ENCODE measurements at places on chromosomes 7 and 10. TPM values are rescaled to one million over a fixed set of nuclear protein-coding genes. Genes with fewer than 3 reads are reported as not detected.

GJC3 gene
- 0.27 TPM for total RNA-seq

PKD2L1 gene
- not detected for total RNA-seq

GPR158 gene
- not detected for total RNA-seq

PODXL gene
- total RNA-seq = 67.4 TPM

GRID2IP gene
- total RNA-seq = not detected

HSPA12A gene
- 15.0 TPM for total RNA-seq

AMZ1 gene
- total RNA-seq = 0.11 TPM

VPS37D gene
- total RNA-seq = 3.1 TPM

- no peak for DNase-seq
Observed at GRCh38 chr7:66741-67140, 125.6 kb upstream of the FAM20C start.

DNA sequence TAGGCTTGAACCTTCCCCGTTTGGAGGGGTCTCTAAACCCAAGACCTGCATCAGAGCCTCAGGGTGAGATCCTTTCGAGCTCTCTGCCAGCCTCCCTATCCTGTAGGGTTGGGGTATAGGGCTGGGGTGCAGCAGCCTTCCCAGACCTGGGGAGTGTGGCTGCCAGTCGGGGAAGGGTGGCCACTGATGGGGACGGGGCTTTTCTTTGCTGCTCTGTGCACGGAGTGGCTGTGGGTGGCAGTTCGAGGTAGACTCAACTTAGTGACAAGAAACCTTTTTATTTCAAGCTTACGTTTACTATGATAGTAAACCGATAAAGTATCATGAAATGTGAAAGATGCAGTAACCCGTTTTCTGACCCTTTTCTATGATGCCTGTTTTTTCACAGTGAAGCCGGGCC, 13.0 kb downstream of the ZNF316 start:
- DNase-seq = no peak

- no peak for DNase-seq
Observed at GRCh38 chr10:11058965-11059364, 41.3 kb downstream of the CELF2 start.

DNA sequence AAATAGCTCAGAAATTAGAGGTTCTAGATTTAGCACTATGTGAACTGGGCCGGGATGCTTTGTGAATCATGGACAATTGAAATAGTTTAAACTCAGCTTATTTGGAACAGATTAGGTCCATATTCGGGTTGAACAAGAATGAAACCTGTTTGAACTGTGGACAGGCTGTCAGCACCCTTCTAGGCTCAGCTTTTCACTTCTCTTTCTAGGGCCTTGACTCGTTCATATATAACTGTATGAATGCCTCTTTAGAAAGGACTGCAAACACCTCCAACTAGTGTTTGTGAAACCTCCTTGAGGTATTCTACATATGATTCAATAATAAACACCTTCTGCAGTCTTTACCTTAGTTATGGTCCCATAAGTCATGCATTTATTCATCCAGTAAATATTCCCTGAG, 115.6 kb downstream of the REEP3 start:
- DNase-seq = no peak

DNA sequence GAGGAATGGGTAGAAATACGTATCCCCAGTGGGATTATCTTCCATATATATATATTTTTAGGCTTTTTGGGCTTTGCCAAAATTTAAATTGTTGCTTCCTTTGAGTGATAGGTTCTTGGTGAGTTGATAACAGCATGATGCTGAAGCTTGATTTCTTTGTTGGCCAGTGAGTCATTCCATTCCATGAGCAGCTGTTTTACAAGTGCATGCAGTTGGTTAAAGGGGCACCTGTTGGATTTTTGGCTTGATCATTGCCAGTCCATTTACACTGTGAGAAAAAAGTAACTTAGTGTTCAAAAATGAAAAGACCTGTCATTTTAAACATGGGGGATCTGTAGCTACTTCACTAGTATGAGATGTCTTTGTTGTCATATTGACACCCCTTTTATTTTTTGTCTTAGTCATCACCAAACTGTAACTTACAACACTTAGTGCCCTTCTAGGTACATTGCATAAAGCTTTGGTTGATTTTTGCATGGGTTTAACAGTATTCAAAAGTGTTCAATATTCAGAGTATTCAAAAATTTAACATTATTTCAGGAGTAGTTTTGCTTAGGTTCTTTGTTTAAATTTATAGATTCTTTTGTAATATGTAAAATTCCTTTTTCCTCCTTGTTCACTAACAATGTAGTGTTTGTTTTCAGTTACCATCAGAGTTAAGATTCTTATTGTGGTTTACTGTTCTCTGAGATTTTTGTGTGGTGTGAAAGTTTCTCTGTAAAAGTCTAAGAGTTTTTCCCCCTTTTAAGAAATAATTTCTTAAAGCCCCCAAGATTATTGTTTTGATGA, 8.8 kb downstream of the AKAP9 start:
- DNase-seq = no peak

GRCh38 chr10:132481690-132482089, 55.9 kb upstream of the INPP5A start:
- DNase-seq = no peak

DNA sequence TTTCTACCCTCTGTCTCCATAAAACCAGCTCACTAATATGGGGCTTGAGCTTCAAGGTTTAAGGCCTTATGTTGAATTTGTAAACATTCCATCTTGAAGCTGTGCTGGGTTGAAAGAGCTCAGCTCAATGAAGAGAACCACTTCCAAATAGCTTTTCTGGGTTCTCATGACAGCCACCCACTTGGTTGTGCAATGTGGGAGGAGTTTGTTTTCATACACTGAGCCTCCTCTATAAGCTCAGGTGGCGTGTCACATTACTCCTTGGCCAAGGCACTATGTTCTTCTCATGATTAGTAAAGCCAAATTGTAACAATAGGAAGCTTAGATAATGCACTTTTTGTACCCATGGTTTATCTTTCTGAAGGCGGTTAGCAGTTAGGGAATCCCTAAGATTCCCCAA, 265.6 kb downstream of the PTEN start:
- DNase-seq = no peak

- DNase-seq = no peak
Observed at GRCh38 chr10:12279281-12279680, 70.1 kb upstream of the CAMK1D start.

- DNase-seq = no peak
Observed at GRCh38 chr10:121062115-121062514, 211.0 kb downstream of the WDR11 start.

DNA sequence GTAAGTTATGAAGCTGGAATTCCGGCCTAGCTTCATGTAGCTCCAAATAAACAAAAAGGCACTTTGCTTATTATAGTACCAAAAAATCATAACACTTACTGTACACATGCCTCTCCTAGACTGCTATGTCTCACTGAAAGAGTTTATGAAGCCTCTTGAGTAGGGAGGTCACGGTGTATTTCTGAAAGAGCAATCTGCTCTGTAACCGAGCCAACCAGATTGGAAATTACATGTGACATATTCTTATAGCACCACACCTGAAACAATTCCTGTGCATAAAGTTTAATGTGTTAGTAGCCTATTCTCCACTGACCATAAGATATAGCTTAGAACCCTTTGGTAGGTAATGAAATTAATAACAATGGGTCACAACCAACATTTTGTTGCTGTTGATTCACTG, 1.3 kb upstream of the FAM3C start:
- no peak for DNase-seq

GRCh38 chr7:135207406-135208101, 3.8 kb downstream of the WDR91 start:
- DNase-seq = no peak

DNA sequence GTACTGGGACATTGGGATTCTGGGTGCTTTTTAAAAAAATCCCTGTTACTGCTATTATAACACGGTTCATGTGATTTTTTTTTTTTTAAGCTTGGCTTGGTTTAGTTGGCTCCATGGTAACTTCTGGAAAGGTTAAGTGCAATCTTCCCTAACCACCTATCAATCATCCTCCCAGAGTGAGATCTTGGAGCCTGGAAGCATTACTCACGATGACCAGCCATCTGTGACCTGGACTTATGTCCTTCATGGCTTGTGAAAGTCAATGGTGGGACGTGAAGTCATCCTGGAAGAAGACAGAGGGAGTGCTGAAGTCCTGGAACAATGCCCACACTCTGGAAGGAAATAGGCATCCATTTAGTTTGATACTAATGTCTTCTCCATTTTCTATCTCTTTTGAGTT, 135.5 kb upstream of the FRMD4A start:
- DNase-seq = no peak

- no peak for DNase-seq
Observed at GRCh38 chr10:846126-846685, 85.3 kb downstream of the LARP4B start.

- no peak for DNase-seq
Observed at GRCh38 chr10:132482090-132482800, 55.3 kb upstream of the INPP5A start.

DNA sequence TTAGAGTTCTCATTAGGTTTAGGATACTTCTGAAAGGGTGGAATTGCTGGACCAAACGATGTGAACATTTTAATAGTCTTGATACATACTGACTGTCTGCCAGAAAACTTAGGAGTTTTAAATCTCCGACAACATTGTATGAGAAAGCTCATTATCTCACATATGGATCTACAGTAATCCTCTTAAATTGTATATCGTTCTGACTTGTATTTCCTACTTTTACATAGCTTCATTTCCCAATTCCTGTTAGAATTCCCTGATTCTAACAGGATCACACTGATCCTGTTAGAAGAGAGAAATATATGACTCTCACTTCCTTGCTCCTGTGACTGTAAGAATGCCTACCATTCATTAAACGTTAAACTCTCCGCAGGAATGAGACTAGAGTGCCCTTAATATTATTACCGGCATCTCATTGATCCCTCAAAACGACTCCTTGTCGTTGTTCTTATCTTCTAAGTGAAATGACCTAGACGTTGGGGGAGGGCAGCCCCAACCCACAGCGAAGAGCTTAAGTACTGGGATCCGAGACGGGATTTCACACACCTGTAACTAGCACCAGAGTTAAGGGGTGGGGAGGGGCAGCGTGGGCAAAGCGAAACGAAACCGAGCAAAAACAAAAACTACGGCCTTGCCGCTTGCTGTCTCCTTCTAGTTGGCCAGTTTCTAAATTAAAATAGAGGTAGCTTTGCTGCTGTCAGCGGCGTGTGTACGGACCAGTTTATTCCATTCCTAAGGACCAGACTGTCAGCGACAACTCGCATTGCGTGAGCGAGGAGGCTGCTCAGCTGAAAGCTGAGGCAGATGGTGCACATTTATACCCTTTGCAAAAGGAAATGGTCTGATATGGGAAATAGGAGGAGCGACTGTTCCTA, 678 bp upstream of the TMEM106B start:
- peak; percentile 14 for DNase-seq

DNA sequence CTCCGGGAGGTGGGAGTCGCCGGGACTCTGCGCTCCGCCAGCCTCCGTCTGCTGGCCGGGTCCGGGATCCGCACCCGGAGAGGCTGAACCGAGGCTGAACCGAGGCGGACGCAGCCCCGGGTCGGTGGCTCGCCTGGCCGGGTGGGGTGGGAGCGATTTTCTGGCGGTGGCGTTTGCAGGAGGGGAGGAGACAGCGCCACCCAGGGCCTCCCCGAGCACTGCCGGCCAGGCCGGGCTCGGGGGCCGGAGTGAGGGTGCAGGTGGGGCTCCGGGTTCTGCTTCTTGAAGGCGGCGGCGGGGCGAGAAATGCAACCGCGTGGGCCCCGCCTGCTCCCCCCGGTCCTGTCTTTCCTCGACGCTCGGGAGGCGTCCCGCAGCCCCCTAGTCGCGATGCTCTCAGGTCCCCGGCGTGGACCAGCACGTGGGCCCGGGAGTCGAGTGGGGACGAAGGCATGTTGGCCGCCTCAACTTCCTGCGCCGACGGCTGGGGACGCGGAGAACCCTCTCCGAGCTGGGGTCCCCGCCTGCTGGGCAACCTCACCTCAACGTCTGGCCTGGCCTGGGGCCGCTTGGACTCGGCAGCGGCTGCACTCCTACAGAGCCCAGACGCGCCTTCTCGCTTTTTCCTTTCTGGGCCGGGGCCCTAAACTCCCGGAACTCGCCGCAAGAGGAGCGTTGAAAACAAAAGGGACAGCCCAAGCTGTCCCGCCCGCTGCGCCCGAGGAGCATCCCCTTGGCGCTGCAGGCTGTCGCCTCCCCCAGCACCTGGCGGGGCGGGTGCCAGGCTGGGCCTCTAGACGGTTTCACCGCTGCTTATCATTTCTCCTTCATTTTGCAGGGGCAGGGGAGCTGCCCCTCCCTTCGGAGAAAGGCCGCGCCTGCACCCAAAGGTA, 25.2 kb upstream of the VAX1 start:
- no peak for DNase-seq

GRCh38 chr10:90859321-90859751, 1.5 kb upstream of the HTR7 start:
- no peak for DNase-seq

DNA sequence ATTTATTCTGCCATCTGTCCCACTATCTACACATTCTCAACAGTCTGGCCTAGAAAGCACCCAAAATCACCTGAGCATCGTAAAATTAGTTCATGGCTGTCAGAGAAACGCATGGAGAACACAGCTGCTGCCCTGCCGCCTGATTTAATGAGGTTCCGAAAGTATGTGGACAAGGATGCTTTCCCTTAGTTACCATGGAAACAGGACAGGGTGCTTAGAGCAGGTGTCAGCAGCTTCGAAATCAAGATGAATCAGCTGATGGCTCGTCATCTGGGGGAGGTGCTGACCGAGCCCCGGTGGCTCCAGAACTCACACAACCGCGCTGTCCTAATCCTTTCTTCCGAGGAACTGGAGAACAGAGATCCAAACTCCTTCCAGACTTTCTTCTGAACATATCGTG, 151.5 kb downstream of the TEX36 start:
- no peak for DNase-seq

DNA sequence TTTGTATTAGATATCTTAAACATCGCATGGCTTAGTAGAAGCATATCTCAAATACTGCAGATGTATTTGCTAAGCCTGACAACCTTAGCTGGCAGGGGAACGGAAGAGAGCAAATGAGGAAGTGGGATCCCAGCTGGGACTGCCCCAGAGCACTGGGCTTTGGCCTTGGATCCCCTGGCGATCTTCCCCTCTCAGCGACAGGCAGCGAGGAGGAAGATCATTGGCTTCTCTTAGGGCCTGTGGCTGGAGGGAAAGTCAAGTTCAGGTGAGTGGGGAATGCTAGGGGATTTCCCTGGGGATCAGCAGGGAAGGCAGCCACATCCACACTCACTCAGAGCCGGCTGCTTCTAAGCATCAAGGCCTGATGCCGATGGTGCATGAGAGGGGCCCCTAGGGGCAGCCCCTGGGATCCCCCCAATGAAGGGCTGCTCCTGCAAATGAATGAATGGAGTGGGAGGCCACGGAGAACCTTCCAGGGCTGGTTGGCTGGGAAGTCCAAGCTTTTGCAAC, 42.0 kb downstream of the LYZL2 start:
- peak; percentile 31 for DNase-seq

- no peak for DNase-seq
Observed at GRCh38 chr7:54814401-54814800, 55.4 kb upstream of the SEC61G start.

All from left ventricle myocardium inferior (tissue), 1 donor.